ENCODE measurements at places on chromosomes 2 and 18.

GRCh38 chr18:34562252-34562870 is 147.7 kb upstream of the DTNA start:
- DNase-seq = no peak

DNA sequence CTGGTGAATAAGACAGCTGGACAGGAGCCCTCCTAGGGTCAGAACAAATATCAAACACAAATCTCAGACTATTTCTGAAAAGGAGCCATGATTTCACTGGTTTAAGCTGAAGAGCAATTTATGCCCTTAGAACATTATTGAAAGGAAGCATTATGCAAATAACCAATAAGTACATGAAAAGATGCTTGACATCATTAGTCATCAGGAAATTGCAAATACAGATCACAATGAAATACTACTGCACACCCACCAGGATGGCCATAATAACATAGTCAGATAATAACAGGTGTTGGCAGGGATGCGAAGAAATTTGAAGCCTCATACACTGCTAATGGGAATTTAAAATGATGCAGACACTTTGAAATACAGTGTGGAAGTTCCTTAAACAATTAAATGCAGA is 176.4 kb upstream of the RAB6C start:
- DNase-seq = no peak

DNA sequence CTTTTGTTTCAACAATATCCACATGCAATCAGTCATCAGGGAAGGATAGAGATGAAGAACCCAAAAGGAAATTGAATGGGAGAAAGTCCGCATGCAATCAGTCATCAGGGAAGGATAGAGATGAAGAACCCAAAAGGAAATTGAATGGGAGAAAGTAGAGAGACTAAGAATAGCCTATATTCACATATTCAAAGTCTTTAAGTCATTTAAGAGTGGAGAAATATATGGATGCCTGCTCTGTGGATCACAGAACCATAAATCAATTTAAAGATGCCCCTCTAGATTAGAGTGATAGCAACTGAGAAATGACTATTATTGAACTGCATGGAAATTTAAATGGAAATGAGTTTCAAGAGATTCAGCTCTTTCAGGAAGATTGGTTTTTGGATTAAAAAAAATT is 90.0 kb upstream of the LPIN2 start:
- no peak for DNase-seq

GRCh38 chr2:95348609-95349567 is 51.7 kb downstream of the KCNIP3 start:
- no peak for DNase-seq

Data from activated effector memory CD4-positive, alpha-beta T cell treated with Interleukin-2 at 50 U/mL for 16 hours (primary cell).